ENCODE measurements at places on chromosomes 3 and 15. TPM values are rescaled to one million over a fixed set of nuclear protein-coding genes. Genes with fewer than 3 reads are reported as not detected.

Gene ALDH1L1
- 0.89 TPM for polyA plus RNA-seq

GRCh38 chr3:104868291-104868690, 498.4 kb upstream of the ALCAM start:
- no peak for DNase-seq
- no peak overlapping the region for H3K27ac ChIP-seq
- no peaks in the 10 kb centered on the region for H3K27me3 ChIP-seq
- H3K4me3 ChIP-seq: no peak overlapping the region
- no peaks in the 10 kb centered on the region for H3K4me1 ChIP-seq

DNA sequence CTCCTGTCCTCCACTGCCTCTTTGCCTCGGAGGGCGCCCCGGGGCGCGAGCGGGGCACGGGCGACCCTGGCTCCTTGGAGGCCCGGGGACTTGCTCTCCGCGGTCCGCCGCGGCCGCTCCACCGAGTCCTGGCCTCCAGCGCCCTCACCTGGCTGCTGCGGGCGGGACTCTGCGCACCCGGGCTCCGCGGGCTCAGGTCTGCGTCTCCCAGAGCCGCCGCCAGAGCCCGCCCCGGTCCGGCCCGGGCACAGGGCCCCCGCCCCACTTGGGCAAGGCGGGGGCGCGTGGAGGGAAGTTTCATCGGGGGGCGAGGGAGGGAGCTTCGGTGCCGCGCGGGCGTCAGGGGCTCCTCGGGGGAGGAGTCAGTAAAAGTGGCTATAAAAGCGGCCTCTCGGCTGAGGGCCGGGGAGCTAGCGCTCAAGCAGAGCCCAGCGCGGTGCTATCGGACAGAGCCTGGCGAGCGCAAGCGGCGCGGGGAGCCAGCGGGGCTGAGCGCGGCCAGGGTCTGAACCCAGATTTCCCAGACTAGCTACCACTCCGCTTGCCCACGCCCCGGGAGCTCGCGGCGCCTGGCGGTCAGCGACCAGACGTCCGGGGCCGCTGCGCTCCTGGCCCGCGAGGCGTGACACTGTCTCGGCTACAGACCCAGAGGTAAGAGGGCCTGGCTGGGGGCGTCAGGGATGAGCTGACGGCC, at the start of gene CEMIP:
CEMIP (plus strand) TSS at position 407 of the 694 bp plus-strand sequence. CDS start 94,510 bp downstream, outside the sequence.
- peaks cover 7% of the 10 kb centered on the region for H3K4me1 ChIP-seq
- H3K27me3 ChIP-seq: peaks cover 47% of the 10 kb centered on the region
- no peak within 1 kb of the TSS for H3K27ac ChIP-seq

- H3K4me3 ChIP-seq: no peak overlapping the region
- no peak overlapping the region for H3K27ac ChIP-seq
- DNase-seq: no peak
- no peaks in the 10 kb centered on the region for H3K36me3 ChIP-seq
- H3K27me3 ChIP-seq: no peaks in the 10 kb centered on the region
- H3K4me1 ChIP-seq: no peaks in the 10 kb centered on the region
Measured at GRCh38 chr3:13083254-13083653, 10.0 kb upstream of the IQSEC1 start.

DNA sequence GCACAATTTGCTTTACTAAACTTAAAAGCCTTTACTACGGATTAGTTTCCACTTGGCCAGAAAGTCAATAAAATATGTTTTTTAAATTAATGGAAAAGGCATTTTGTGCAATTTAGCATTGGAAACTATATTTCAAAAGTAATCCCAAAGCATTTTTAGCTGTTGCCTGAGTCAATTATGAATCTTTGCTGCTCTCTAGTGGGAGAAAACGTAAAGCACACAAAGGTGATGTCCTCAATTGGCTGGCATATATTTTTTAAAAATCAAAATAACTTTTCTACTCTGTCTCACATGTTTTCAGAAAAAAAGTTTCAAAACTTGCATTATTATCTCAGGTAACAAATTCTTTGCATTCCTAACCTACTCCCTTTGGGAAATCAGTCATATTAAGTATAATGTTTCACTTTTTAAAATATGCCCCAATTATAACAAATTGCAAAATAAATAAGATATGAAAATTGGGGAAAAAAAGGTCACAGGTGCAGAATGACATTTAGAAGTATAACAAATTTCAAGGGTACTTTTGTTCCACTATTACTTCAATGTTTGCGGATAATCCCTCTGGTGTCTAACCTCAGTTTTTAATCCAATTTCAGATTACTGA, 47.2 kb upstream of the TEX55 start:
- no peak overlapping the region for H3K4me3 ChIP-seq
- H3K4me1 ChIP-seq: no peaks in the 10 kb centered on the region
- DNase-seq: peak; percentile 60
- H3K27ac ChIP-seq: no peak overlapping the region

Gene SPINK8
- not detected for polyA plus RNA-seq

- no peaks in the 10 kb centered on the region for H3K27me3 ChIP-seq
- H3K4me1 ChIP-seq: no peaks in the 10 kb centered on the region
- no peaks in the 10 kb centered on the region for H3K36me3 ChIP-seq
- no peak overlapping the region for H3K4me3 ChIP-seq
- no peak for DNase-seq
Measured at GRCh38 chr3:17442332-17443049, 299.9 kb downstream of the TBC1D5 start.

GRCh38 chr3:14847613-14848541, 29.1 kb downstream of the FGD5 start:
- peak overlapping the region; percentile 34 for H3K4me3 ChIP-seq
- DNase-seq: peak; percentile 86
- no peaks in the 10 kb centered on the region for H3K27me3 ChIP-seq
- H3K27ac ChIP-seq: peak overlapping the region; percentile 79
- H3K36me3 ChIP-seq: no peaks in the 10 kb centered on the region

- no peak overlapping the region for H3K4me3 ChIP-seq
- H3K36me3 ChIP-seq: no peaks in the 10 kb centered on the region
- 0 out of 2 replicates have a peak overlapping the region, but pooled peaks have one; percentile 45 for H3K27ac ChIP-seq
- H3K4me1 ChIP-seq: peaks cover 15% of the 10 kb centered on the region
- no peaks in the 10 kb centered on the region for H3K27me3 ChIP-seq
Measured at GRCh38 chr15:42385206-42385979, 26.1 kb downstream of the CAPN3 start.

GRCh38 chr15:33454996-33455395, 144.2 kb downstream of the RYR3 start:
- H3K27ac ChIP-seq: no peak overlapping the region
- H3K27me3 ChIP-seq: no peaks in the 10 kb centered on the region
- no peak for DNase-seq
- no peak overlapping the region for H3K4me3 ChIP-seq
- H3K36me3 ChIP-seq: no peaks in the 10 kb centered on the region
- H3K4me1 ChIP-seq: peaks cover 11% of the 10 kb centered on the region

GRCh38 chr3:58419780-58420507, 13.7 kb downstream of the PDHB start:
- H3K4me1 ChIP-seq: no peaks in the 10 kb centered on the region
- H3K27me3 ChIP-seq: no peaks in the 10 kb centered on the region
- DNase-seq: no peak
- 0 out of 2 replicates have a peak, but pooled peaks cover 10% of the 10 kb centered on the region for H3K36me3 ChIP-seq
- H3K27ac ChIP-seq: peak overlapping the region; percentile 53
- H3K4me3 ChIP-seq: no peak overlapping the region

Gene SAMD7
- not detected for polyA plus RNA-seq

DNA sequence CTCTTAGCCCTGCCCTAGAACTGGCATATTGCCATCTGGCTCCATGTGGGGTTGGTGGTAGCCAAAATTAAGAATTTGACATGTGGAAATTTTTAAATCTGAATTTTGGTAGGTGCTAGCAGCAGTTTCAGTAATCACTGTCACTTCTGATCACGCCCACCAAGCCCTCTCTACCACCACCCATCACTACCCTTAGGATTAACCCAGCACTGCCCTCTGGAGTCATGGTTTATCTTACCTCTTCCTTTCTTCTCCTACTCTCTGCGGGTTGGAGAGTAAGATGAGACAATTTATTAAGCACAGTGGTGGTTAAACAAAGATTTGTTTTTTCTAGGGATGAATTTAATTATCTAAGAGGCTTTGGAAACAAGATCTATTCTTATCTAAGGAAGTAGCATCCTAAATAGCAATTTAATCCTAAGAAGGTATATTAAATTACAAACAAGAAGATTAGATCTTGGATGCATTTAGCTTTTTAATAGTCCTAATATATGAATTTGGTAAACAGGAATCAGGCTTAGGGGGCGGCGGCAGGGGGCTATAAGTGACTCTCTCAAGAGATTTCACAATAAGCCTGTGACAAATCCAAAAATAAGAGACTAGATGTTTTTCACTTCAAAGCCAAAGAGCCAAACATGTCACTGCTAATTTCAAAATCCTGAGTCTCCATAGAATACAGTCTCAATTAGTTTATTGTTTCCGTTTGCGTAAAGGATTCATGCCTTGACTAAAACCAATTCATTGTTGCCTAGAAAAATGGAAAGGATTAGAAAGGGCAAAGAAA, 498.4 kb upstream of the UBE2E2 start:
- H3K36me3 ChIP-seq: peaks cover 5% of the 10 kb centered on the region
- no peaks in the 10 kb centered on the region for H3K27me3 ChIP-seq
- H3K4me3 ChIP-seq: no peak overlapping the region
- peak; percentile 51 for DNase-seq
